ENCODE measurements at places on chromosomes 11 and 22.

- no peak for DNase-seq
Observed at GRCh38 chr22:48581796-48582469, 1245.7 kb downstream of the BRD1 start.

- no peak for DNase-seq
Observed at GRCh38 chr11:32953700-32954099, 61.1 kb downstream of the QSER1 start.

- no peak for DNase-seq
Observed at GRCh38 chr11:117070016-117070415, 28.2 kb downstream of the SIK3 start.

- DNase-seq: no peak
Observed at GRCh38 chr11:86180423-86180822, 64.1 kb upstream of the EED start.

- no peak for DNase-seq
Observed at GRCh38 chr22:49566141-49566541, 261.5 kb downstream of the BRD1 start.

DNA sequence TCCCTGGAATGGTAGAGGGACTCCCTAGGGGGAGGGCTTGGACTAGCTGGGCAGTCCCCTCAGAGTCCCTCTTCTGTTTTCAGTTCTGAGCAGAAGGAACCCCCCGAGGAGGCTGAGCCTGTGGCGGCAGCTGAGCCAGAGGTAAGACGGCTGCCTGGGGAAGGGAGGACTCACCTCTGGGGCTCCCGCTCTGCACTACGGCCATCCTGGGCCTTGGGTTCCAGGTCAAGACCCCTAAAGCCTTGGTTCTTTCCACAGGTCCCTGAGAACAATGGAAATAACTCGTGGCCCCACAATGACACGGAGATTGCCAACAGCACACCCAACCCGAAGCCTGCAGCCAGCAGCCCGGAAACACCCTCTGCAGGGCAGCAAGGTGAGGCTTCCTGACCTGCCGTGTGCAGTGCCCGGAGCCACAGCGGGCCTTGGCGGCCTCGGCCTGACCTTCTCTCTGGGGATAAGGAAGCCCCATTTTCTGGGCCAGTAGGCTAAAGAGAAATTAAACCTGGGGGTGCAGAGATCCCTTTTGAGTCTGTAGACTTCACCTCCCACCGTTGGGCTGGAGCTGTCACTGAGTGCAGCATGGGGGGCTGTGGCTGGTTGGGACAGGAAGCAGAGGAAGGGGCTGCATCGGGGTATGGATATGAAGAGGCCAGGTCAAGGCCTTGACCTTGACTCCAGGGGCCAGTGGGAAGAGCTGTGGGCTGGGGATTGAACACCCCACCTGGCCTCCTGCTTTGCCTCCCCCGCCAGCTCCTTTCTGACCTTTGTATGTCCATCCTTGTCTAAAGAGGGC is 15.0 kb downstream of the INCENP start:
- DNase-seq: no peak

- no peak for DNase-seq
Observed at GRCh38 chr11:8773916-8774539, 91.4 kb downstream of the RPL27A start.

DNA sequence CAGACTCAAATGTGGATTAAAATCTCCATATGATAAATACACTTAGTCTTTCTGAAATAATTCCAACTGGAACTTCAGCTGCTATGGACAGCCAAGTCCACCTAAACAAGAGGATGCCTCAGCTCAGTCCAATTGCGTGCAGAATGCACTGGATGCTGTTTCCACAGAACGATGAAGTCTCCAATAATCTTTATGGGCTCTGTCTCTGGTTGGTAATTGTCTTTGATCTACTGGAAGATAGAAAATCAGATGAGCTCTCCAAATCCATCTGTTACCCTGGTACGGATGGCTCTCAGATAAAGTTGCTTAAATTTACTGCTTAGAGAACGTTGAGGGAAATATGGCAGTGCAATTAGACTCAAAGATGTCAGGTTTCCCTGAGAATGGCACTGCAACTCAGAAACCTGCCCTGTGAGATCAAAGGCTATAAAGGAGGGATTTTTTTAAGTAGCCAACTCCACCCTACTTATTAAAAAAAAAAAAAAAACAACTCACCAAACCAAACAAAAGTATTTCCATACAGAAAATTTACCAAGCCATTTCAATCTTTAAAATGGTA is 859 bp upstream of the BIRC3 start:
- no peak for DNase-seq

DNA sequence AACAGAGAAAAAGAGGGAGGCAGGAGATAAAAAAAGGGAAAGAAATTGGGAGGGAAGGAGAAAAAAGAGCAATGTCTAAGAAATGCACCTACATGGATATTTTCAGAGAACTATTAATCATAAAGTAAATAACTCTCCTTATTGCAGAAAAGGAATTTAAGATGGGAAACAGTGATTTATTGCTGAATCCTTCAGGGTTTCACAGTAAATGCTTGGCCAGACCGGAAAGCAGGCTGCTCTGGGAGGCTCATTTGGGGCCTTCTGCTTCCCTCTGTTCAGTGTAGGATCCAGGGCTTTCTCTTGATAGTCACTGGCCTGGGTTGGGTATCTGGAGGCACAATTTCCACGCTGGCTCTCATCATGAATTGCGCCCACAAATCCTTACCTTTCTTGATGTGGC is 324.3 kb upstream of the SORL1-AS1 start:
- no peak for DNase-seq

DNA sequence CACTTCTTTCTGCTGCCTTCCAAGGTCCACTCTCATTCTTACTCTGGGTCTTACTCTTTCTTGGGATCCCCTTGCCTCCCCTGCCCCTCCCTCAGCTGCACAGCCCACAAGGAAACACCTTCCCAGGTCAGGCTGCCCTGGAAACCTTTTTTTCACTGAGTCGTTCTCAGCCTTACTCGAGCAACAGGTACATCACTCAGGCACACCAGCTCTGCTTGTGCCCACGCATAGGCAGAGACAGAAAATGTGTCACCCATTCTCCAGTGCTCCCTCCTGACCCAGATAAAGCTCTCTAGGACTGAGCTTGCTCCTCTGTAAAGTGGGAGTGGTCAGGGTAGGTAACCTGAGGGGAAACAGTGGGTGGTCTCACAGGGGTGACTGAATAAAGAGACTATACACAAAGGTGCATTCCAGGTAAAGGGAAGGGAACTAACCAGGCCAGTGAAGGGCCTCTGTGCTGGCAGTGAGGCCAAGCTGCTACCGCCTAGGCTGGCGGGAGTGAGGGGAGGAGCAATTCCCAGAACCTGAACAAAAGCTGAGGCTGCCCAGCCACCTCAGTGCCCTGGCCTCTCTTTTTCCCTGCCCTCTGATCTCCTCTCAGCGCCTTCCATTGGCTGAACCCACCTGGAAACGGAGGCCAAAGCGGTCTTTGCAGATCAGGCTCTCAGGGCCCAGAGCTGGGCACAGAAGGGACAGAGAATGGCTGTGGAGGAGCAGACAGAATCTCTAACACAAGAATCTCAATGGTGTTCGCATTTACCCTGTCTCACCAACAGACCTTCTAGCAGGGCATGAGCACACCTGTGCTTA is 15.9 kb downstream of the PRG3 start:
- DNase-seq: no peak

DNA sequence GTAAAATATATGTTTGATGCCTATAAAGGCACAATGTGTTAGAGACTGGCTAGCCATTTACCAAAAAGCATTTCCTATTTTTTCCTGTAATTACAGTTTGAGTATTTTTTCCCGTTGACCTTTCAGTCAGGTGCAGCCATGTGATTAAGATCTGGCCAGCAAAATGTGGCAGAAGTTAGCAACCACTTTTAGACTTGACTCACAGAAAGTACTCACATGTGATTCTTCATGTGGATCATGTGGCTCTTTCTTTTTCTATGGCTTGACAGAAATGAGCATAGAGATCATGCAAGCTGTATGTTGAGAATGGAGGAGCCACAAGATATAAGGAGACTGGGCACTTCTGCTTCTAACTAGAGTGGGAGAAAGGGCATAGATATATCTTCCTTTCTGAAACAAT is 27.3 kb upstream of the RAB38 start:
- DNase-seq: no peak

All from activated CD8-positive, alpha-beta memory T cell treated with anti-CD3 and anti-CD28 coated beads for 1 hour (primary cell).